ENCODE measurements at places on chromosomes 2 and 18.

DNA sequence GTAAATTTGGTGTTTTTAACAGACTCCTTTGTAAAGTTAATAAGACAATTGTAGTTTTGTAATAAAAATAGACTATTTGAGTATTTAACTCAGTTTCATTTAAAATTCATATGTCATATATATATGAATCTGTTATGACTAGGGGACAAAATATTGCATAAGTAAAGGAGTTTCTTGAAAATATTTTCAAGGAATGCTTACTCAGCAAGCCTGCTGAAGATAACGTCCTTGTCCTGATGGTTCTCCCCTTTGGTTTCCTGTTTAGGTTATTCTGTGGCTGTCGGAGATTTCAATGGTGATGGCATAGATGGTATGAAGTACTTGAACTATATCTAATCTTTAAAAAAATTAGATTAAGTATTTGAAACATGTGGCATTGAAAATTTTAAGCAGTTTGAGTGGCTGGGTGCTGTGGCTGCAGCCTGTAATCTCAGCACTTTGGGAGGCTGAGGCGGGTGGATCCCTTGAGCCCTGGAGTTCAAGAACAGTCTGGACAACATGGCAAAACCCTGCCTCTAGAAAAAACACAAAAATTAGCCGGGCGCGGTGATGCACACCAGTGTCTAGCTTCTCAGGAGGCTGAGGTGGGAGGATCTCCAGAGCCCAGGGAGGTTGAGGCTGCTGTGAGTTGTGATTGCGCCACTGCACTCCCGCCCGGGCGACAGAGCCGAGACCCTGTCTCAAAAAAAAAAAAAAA is 47.1 kb downstream of the ITGAV start:
- DNase-seq = no peak

DNA sequence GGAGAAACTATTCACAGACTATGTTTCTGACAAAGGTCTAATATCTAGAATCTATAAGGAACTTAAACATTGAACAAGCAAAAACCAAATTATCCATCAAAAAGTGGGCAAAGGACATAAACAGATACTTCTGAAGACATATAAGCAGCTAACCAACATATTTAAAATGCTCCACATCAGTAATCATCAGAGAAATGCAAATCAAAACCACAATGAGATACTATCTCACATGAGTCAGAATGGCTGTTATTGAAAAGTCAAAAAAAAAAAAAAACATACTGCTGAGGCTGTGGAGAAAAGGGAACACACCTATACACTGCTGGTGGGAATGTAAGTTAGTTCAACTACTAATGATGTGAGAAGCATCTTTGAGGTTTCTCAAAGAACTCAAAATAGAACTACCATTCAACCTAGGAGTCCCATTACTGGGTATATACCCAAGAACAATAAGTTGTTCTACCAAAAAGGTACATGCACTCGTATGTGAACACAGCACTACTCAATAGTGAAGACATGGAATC is 220.4 kb upstream of the TFPI start:
- DNase-seq = no peak

- DNase-seq = no peak
Observed at GRCh38 chr18:42641996-42642395, 473.5 kb downstream of the RIT2 start.

DNA sequence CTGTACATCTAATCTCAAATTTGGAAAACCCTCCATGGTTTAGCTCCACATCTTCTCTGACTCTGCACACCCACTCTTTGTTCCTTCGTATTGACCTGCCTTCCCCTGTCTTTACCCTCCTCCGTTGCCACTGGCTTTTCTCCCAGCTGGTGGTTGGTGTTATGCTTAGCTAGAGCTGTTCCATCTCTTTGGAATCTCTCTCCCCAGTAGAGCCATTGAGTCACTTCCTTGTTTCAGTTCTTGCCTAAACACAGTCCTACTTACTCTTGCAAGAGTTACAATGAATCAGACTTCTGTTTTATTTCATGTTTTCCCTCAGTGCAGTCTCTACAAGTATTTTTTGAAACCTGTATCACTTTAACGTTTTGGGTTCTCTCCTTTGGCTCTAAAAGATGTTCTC is 263.9 kb downstream of the LTBP1 start:
- DNase-seq = no peak

GRCh38 chr2:60966507-60967405 is 50.8 kb upstream of the PEX13 start:
- DNase-seq = no peak

DNA sequence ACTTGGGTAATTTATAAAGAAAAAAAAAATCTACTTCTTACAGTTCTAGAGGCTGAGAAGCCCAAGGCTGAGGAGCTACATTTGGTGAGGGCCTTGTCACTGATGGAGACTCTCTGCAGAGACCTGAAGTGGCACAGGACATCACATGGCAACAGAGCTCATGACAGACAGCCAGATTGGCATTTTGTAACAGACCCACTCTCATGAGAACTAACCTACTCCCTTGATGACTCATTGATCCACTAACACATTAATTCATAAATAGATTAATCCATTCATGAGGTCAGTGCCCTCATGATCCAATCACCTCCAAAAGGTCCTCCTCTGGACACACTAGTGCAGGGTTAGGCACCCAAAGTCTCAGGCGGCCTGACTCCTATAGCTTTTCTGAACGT is 318.4 kb downstream of the GULP1 start:
- DNase-seq = no peak

DNA sequence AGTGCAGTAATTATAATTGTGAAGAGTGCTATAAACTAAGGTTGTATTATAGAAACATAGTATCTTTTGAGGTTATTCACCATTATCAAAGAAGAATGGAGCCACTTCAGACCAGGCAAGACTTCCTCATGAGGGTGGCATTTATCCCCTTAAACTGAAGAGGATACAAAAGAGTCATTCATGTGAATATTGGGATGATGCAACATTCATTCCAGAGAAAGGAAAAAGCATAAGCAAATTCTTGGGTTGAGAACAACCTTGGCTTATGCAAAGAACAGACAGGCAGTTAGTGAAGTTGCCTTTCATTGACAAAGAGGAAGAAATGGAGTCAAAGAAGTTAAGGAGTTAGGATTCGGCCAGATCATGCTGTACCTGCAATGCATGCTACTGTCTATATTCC is 682.5 kb downstream of the MBD2 start:
- DNase-seq = no peak

DNA sequence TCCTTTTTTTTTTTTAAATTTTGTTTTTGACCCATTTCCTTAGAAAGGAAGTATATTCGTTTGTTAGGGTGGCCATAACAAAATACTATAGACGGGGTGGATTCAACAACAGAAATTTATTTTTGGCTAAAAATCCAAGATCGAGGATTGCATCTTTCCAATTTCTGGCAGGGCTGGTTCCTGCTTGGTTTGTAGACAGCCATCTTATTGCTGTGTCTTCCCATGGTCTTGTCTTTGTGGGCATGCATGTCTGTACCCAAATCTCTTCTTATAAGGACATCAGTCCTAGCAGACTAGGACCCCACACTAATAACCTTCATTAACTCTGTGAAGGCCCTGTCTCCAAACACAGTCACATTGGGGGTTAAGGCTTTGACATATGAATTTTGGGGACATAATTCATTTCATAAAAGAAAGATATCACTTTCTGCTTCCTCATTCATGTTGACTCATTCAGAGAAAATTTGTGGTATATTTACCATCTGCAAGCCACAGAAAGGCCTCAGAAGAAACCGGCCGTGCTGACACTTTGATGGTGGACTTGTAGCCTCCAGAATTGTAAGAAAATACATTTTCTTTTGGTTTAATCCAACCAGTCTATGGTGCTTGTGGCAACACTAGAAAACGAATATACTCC is 262.1 kb downstream of the LPIN1 start:
- no peak for DNase-seq

GRCh38 chr2:143524559-143525401 is 395.6 kb downstream of the ARHGAP15 start:
- DNase-seq = no peak

GRCh38 chr2:158953926-158954763 is 14.3 kb upstream of the TANC1 start:
- DNase-seq = peak; percentile 18

DNA sequence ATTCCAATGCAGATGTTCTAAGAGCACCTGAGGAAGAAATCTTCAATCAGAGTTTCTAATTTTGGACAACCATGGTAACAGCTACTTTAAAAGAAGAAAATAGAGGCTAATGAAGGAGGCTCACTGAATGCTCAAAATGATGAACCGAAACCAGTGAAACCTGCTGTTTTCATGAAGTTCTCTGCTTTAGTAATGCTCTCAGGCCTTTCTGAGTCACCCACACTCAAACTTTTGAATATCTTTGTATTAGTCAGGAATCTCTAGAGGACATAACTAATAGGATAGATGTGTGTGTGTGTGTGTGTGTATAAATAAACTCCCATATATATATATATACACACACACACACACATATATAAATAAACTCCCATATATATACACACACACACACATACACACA is 76.9 kb upstream of the RIT2 start:
- DNase-seq = no peak

DNA sequence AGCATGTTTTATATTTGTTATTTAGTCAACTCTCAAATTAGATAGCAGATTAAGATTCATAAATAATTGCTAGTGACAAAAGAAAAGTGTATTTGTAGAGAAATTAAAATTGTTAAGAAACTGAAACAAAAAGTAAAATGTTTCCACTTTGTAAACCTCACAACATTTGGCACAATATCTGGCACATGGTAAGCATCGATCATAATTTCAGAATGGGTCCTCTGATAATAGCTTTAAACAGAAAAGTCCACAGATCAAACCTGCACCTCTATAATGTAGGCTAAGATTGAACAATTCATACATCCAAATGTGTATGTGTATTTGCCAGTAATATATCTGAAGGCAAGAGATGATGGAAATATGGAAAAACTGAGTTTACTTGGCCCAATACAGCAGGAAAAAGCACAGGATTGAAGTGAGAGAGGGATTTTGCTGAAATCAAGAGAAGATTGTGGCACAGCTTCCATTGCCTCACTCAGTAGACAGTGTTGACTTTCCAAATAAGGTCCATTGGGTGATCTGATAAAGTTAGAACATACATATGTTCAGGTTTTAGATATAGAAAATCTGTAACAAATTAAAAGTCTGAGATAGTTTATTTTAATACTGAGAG is 39.4 kb downstream of the COBLL1 start:
- no peak for DNase-seq

GRCh38 chr2:231732604-231733003 is 24.3 kb downstream of the PTMA start:
- no peak for DNase-seq

DNA sequence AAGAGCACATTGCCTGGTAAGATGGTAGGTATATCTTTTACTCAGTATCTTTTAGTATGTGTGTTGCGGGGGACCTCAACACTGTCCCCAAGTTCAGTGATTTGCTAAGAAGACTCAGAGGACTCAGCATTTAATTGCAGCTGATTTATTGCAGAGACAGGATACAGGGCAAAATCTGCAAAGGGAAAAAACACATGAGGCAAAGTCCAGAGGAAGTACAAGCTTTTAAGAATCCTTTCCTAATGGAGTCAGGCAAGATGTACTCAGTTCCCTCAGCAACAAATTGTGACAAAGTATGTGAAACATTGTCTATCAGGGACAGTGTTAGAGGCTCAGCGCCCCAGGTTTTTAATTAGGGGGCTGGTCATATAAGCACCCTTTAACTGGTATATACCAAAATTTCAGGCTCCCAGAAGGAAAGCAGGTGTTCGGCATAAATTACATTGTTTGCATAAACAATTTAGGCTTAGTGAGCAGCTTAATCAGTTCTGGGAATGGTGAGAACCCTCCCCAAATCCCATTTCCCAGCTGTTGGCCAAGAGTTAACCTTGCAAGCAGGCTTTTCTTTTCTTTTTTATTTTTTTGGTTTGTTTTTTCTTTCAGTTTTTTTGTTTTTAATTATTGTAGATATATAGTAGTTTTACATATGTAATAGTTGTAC is 41.7 kb downstream of the RAB3GAP1 start:
- DNase-seq = no peak

GRCh38 chr2:135074216-135074615 is 22.1 kb downstream of the RAB3GAP1 start:
- no peak for DNase-seq

GRCh38 chr2:168217920-168218319 is 29.5 kb downstream of the STK39 start:
- no peak for DNase-seq

GRCh38 chr2:223668302-223668998 is 66.3 kb upstream of the SCG2 start:
- no peak for DNase-seq

DNA sequence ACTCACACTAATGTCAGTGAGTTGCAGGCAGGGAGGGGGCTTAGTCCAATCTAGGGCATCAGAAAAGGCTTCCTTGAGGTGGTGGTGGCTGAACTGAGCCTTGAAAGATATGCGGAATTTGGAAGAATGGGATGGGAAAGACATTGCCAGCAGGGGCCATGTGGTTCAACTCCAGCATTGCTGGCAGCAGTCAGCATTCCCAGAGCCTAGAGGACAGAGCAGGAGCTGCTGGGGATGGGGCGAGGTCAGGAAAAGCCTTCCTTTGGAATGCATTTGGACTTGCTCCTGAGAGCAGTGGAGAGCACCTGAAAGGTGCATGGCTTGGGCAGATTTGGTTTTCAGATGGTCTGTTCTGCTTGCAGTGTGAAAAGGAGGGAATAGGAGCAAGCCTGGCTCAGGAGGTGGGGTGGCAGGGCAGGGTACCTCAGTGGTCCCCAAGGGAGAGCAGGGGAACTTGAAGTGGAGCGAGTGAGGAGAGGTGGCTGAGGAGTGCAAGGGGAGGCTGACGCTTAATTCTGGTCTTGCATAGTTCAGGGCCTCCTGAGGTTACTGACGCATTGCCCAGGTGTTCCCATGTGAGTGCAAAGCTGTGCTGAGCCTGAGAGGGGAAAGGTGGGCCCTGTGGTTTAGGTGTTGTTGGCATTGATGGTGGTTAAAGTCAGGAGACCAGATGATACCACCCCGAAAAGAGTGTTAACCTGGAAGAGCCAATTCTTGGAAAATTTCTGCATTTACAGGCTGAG is 112.1 kb upstream of the MGAT5 start:
- no peak for DNase-seq

- no peak for DNase-seq
Observed at GRCh38 chr18:6039055-6039454, 143.7 kb upstream of the TMEM200C start.

GRCh38 chr2:153101187-153101586 is 377.4 kb downstream of the RPRM start:
- DNase-seq = no peak

DNA sequence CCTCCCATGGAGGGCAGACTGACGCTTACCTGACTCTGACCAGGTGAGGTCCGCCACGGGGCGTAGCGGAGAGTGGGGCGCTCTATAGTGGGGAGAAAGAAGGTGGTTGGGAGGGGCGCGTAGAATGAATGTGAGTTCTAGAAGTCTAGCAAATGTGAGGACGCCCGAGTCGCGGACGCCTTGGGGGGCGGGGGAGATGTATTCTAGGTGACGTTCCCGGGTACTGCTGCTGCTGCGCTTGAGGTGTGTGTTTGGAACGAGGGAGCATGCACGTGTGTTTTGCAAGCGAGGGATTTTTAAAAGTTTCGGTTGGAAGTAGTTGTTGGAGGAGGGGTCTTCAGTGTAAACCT is 758 bp downstream of the RIF1 start:
- DNase-seq = peak; percentile 42

GRCh38 chr2:1348789-1349188 is 64.5 kb upstream of the TPO start:
- no peak for DNase-seq
